Breast epithelium (tissue), 4 donors: ENCODE measurements at places on chromosomes 7 and 10. TPM values are rescaled to one million over a fixed set of nuclear protein-coding genes. Genes with fewer than 3 reads are reported as not detected.

DNA sequence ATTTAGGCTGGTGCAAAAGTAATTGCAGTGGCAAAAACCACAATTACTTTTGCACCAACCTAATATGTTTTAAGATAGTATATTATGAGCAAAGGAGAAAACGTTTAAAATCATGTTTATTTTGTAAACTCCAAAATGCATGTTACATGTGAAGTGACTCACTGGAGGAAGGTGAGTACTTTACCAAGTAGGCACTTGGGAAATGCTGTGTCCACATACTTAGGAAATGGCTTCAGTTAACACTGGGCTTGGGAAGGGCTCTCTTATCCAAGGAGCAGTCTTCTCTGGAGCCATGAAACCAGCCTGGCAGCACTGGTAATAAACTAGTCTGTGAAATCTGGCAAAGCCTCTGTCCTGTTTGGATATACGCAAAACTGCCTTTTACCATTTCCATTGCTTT lies 4.4 kb downstream of the RPS24 start:
- H3K27ac ChIP-seq: no peak overlapping the region
- H3K4me1 ChIP-seq: peaks cover 6% of the 10 kb centered on the region
- H3K36me3 ChIP-seq: peaks cover 19% of the 10 kb centered on the region
- no peak for DNase-seq
- H3K4me3 ChIP-seq: no peak overlapping the region
- H3K27me3 ChIP-seq: no peaks in the 10 kb centered on the region

DNA sequence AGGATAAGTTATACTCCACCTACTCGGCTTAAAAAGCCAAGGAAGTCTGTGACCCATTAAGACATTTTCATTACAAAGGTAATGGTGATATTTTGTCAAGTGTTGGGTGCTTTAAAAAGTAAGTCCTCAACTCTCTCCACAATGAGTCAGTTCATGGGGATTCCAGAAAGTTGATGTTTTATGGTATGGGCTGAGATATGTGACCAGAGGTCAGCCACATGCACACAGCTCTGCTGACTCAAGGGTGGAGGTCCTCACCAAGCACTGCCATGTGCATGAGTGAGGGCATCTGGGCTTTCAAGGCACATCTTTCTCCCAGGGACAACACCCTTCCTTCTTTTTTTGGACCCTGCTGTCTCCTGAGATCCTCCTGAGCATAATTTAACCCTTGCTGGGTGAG lies 292.9 kb downstream of the PTEN start:
- no peaks in the 10 kb centered on the region for H3K36me3 ChIP-seq
- no peaks in the 10 kb centered on the region for H3K4me1 ChIP-seq
- DNase-seq: no peak

GRCh38 chr7:149731207-149731955 lies 42.0 kb downstream of the ZNF467 start:
- no peaks in the 10 kb centered on the region for H3K27me3 ChIP-seq
- peaks cover 12% of the 10 kb centered on the region for H3K4me1 ChIP-seq
- peaks cover 6% of the 10 kb centered on the region for H3K36me3 ChIP-seq
- no peak for DNase-seq
- no peak overlapping the region for H3K27ac ChIP-seq

DNA sequence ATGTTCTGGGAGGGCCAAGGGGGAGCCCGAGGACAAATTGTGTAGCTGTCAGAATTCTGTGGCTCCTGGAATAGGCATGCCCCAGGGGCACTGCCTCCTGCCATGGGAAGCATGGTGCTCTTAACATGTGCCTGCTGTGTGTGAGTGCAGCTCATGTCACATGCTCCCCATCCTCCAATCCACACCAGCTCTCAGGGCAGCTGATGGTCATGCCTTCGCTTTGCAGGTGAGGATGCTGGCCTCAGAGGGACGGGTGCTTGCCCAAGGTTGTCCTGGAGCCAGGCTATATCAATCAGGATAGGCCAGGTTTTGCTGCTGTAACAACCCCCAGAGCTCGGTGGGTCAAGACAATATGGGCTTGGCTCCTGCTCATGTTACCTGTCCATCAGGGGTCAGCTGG lies 303.4 kb downstream of the RPS24 start:
- DNase-seq: no peak
- no peak overlapping the region for H3K27ac ChIP-seq
- no peaks in the 10 kb centered on the region for H3K27me3 ChIP-seq
- H3K4me1 ChIP-seq: peaks cover 7% of the 10 kb centered on the region

DNA sequence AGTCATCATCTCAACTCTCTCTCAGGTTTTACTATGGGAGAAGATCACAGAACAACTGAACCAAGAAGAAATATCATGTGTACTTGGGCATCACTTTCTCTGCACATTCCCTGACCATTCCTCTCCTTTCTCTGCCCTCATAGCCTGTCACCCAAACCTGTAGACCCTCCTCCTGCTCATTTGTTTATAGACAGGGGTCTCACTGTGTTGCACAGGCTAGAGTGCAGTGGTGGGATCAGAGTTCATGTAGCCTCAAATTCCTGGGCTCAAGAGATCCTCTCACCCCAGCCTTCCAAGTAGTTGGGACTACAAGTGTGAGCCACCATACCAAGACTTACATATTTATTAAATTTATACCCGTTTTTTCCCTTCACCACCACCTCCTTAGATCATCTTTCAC lies 260.8 kb upstream of the SLC26A5 start:
- H3K27ac ChIP-seq: no peak overlapping the region
- H3K36me3 ChIP-seq: no peaks in the 10 kb centered on the region
- no peak overlapping the region for H3K4me3 ChIP-seq
- no peak for DNase-seq
- no peaks in the 10 kb centered on the region for H3K4me1 ChIP-seq

- peaks cover 6% of the 10 kb centered on the region for H3K4me1 ChIP-seq
- H3K27me3 ChIP-seq: no peaks in the 10 kb centered on the region
- peak; percentile 16 for DNase-seq
- H3K27ac ChIP-seq: no peak within 1 kb of the TSS
- no peaks in the 10 kb centered on the region for H3K36me3 ChIP-seq
- H3K4me3 ChIP-seq: peak within 1 kb of the TSS; percentile 65
These were observed at the start of gene CYP26A1 for GRCh38 chr10:93073539-93074146. CYP26A1 (plus strand) TSS chr10:93073893; CDS start chr10:93073935, 42 bp downstream.

Gene CYP2C18
- not detected for total RNA-seq

DNA sequence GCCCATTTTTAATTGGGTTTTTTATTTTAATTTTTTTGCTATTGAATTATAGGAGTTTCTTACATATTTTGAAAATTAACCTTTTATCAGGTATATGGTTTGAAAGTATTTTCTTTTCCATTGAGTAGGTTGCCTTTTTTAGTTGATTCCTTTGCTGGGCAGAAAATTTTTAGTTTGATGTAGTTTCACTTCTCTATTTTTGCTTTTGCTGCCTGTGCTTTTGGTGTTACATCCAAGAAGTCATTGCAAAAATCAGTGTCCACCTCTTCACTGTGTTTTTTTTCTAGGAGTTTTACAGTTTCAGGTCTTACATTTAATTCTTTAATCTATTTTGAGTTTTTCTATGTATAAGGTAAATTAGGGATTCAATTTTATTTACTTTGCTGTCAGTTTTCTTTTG lies 129.8 kb upstream of the FERD3L start:
- no peaks in the 10 kb centered on the region for H3K27me3 ChIP-seq
- no peak overlapping the region for H3K4me3 ChIP-seq
- DNase-seq: no peak
- H3K4me1 ChIP-seq: no peaks in the 10 kb centered on the region

- H3K27ac ChIP-seq: no peak overlapping the region
- no peak for DNase-seq
- no peaks in the 10 kb centered on the region for H3K4me1 ChIP-seq
- H3K36me3 ChIP-seq: no peaks in the 10 kb centered on the region
- no peaks in the 10 kb centered on the region for H3K27me3 ChIP-seq
These were observed 101.4 kb upstream of the STEAP1B start for GRCh38 chr7:22601408-22601807.

- H3K36me3 ChIP-seq: no peaks in the 10 kb centered on the region
- no peak overlapping the region for H3K4me3 ChIP-seq
- no peaks in the 10 kb centered on the region for H3K27me3 ChIP-seq
- no peak overlapping the region for H3K27ac ChIP-seq
These were observed 195.3 kb downstream of the ZNF438 start for GRCh38 chr10:30836406-30836805.

- no peak for DNase-seq
- no peaks in the 10 kb centered on the region for H3K4me1 ChIP-seq
- no peak overlapping the region for H3K4me3 ChIP-seq
These were observed 120.8 kb downstream of the INHBA start for GRCh38 chr7:41582116-41582515.

Gene FZD8
- 3.0 TPM for total RNA-seq

Gene SOSTDC1
- total RNA-seq: not detected

Gene IQUB
- 3.3 TPM for total RNA-seq

Gene ANXA8L1
- 55.2 TPM for total RNA-seq

DNA sequence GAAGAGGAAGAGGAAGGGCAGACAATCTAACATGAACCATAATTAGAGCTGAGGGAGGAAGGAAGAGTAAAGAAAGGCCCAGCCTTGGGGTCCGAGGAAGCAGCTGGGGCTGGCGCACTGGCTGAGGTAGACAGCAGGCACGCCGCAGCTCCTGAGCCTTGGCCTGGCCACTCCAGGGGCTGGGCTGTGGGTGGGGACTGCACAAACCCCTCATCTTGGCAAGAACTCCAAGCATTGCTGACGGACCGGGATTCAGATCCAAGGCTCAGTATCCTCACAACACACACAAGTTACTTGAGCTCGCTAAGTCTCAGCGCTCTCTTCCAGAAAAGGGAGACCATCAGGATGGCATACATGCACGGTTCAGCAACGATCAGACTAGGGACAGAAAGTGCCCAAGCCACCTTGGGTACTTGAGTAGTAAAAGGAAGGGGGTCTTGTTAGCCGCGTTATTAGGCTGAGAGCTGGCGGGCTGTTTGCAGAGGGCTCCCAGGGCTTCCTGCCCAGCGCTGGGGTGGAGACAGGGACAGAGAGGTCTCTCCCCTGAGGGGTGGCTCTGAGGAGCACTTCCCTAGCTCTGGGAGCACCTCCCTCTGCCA lies 4.5 kb downstream of the TNS3 start:
- no peak for DNase-seq
- peaks cover 9% of the 10 kb centered on the region for H3K4me1 ChIP-seq

DNA sequence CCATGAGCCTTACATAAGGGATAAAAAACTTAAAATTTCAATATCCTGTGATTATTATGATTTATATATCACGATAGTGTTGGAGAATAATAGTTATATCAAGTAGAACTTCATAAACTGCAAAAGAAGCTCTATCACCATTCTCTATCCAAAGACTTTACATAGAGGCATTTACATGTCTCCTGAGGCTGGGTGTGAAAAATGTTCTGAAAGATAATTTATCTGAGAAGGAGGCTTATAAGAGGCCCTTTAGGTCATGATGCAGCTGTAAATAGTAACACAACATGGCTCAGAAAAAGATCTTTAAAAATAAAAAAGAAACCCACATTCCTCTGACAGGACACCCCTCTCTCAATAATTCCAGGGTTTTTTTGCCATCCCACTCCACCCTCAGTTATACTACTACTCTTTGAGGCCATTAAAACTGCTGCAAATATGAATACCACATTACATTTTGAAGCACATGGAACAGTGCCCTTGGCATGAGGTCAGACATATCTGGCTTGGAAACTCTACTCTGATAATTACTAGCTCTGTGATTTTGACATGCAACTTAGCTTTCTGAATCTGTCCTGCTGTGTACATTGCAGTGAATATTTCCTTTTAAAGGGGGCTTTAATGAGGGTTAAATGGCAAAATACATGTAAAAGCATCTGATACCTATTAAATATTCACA lies 55.5 kb downstream of the SLC16A12 start:
- H3K27me3 ChIP-seq: no peaks in the 10 kb centered on the region
- H3K27ac ChIP-seq: peak overlapping the region; percentile 74
- no peak overlapping the region for H3K4me3 ChIP-seq
- H3K36me3 ChIP-seq: no peaks in the 10 kb centered on the region

Gene FFAR4
- total RNA-seq: 2.9 TPM

DNA sequence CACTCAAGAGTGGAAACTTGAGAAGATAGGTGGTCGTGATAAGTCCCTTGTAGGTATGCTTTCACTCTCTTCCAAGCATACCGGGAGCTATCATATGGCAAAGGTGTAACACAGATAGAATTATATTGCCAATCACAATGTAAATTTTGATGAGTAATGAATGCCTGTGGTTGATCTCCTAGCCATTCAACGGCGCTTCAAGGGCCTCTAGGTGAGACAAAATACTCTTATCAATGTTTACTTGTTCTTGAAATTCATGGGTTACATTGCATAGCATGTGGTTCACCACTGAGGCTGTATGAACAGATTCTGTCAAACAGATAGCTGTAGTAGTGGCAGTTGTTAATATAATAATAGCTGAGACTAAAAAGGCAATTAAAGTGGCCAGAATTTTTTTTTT lies 82.4 kb downstream of the THSD7A start:
- H3K36me3 ChIP-seq: no peaks in the 10 kb centered on the region
- H3K27me3 ChIP-seq: no peaks in the 10 kb centered on the region
- no peak for DNase-seq
- no peak overlapping the region for H3K27ac ChIP-seq

Gene NPY4R
- not detected for total RNA-seq

DNA sequence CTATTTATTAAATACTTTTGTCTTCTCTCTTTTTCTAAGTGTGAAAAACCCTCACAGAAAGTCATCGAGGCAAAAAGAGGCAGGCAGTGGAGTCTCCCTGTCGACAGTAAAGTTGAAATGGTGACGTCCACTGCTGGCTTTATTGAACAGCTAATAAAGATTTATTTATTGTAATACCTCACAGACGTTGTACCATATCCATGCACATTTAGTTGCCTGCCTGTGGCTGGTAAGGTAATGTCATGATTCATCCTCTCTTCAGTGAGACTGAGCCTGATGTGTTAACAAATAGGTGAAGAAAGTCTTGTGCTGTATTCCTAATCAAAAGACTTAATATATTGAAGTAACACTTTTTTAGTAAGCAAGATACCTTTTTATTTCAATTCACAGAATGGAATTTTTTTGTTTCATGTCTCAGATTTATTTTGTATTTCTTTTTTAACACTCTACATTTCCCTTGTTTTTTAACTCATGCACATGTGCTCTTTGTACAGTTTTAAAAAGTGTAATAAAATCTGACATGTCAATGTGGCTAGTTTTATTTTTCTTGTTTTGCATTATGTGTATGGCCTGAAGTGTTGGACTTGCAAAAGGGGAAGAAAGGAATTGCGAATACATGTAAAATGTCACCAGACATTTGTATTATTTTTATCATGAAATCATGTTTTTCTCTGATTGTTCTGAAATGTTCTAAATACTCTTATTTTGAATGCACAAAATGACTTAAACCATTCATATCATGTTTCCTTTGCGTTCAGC lies 43.4 kb downstream of the TARP start:
- no peak overlapping the region for H3K27ac ChIP-seq
- no peak overlapping the region for H3K4me3 ChIP-seq
- H3K36me3 ChIP-seq: no peaks in the 10 kb centered on the region
- no peaks in the 10 kb centered on the region for H3K27me3 ChIP-seq
- no peaks in the 10 kb centered on the region for H3K4me1 ChIP-seq
- DNase-seq: no peak

DNA sequence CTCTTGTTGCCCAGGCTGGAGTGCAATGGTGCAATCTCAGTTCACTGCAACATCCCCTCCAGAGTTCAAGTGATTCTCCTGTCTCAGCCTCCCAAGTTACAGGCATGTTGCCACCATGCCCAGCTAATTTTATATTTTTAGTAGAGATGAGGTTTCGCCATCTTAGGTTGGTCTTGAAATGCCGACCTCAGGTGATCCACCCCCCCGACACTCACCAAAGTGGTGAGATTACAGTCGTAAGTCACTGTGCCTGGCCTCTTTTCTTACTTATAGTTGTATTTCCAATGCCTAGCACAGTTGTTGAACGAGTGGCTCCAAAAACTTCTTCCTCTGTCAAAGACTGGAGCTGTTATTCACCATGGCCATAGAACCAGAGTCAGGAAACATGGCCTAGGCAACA lies 6.7 kb downstream of the RNF216 start:
- no peak overlapping the region for H3K27ac ChIP-seq
- no peaks in the 10 kb centered on the region for H3K4me1 ChIP-seq
- no peaks in the 10 kb centered on the region for H3K27me3 ChIP-seq
- H3K4me3 ChIP-seq: no peak overlapping the region
- no peak for DNase-seq

Gene POU6F2
- under 0.01 TPM for total RNA-seq

Gene MRC1
- total RNA-seq: 197 TPM
